ENCODE measurements at places on chromosomes 6 and 20.

- DNase-seq: no peak
These were observed 17.2 kb upstream of the AHI1 start for GRCh38 chr6:135514706-135515105.

DNA sequence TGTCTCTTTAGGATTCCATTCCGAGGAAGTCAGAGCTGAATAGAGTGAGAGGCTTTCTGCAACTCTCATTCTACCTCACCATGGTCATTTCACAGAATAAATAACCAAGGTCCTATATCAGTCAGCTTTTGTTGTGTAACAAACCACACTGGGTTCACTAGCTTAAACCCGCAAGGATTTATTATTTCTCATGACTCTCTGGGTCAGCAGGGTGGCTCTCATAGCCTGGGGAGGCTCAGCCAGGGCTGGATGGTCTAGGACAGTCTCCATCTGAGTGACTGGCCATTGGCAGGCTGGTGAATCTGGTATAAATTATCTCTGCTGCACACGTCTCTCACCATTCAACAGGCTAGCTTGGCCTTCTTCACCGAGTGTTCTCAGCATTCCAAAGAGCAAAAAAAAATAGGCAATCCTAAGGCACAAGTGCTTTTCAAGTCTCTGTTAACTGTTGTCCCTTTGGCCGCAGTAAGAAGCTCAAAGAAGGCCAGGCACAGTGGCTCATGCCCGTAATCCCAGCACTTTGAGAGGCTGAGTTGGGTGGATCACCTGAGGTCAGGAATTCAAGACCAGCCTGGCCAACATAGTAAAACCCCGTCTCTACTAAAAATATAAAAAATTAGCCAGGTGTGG is 39.7 kb downstream of the ISM1 start:
- DNase-seq: no peak

GRCh38 chr6:122246906-122247658 is 152.4 kb upstream of the HSF2 start:
- no peak for DNase-seq

DNA sequence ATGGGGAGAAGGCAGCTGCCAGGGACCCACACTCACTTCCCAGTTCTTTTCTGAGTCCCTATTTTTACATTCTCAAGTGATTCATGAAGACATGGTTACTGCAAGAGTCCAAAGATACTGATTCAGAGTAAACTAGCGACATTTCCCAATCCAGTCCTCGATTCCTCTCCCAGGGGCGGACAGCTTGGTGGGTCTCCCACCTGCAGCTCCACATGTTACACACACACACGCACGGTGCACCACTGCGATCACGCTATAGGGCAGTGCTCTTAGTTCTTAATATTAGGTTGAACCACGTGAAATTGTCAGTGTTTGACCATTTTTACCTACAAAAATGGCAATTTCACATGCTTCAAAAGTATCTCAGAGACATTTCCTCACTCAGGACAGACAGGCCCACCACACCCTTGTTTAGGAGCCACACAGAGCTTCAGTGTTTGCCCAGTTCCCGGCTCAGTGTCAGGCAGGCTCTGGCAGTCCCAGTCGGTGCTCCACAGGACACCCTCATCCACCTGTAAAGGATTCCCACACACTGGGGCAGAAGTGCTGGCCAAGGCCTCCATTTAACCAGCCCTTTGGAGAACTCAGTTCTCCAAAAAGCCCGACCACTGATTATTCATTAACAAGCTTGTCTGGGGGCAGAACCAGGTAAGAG is 51.8 kb downstream of the RRBP1 start:
- DNase-seq: no peak

DNA sequence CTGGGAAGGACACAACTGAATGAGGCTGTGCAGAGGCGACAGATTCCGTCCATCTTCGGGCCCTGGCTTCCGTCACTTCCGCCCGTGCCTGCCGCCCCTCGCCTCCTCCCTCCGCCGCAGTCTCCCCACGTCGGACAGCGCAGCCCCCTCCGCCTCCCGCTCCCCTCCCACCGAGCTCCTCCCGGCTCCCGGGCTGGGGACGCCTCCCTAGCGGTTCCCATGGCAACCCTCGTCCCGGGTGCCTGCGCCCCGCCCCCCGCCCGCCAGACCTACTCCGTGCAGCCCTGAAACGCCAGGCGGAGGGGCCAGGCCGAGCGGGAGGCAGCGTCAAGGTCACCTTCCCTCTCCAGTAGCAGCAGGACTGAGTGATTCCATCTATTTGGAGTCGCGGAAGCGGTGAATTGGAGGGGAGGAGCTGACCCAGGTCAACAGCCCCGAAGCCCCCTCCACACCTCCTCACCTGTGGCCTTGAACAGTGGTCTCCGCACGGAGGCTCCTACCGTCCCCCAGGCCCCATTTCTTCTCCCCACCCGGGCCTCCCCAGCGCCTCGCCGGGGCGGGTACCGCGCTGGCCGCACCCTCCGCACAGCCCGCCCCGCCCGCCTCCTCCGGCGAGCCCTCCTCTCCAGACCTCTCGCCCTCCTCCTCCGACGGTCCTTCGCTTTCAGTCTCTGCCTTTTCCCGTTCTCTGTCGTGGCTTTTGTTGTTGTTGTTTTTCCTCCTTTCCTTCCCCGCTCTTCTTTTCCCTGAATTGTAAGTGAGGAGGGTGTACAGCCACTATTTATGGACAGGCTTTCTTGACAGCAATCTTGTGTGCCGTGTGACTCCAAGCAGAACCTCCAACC is 951 bp downstream of the NRSN2 start:
- DNase-seq: peak; percentile 71

DNA sequence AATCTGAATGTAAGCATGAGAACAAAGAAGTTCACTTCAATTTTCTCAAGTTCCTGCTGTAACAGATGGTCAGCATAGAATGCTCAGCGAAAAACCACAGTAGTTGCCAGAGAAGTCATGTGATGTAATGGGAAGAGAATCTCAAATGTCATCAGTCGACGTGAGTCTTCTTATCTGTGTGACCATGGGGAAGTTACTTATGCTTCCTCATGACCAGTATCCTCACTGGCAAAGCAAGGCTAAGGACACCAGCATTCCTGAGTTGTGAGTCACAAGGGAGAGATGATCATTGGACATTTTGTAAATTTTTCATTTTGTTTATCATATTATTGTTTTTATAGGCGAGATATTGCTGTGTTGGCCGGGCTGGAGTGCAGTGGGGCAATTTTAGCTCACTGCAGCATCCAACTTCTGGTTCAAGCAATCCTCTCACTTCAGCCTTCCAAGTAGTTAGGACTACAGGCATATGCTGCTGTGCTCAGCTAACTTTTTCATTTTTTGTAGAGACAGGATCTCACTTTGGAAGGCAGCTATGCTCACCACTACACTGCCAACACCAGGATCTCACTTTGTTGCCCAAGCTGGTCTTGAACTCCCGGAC is 21.9 kb downstream of the SGK1 start:
- DNase-seq: peak; percentile 68

GRCh38 chr20:18628330-18628920 is 40.6 kb downstream of the DTD1 start:
- peak; percentile 27 for DNase-seq

DNA sequence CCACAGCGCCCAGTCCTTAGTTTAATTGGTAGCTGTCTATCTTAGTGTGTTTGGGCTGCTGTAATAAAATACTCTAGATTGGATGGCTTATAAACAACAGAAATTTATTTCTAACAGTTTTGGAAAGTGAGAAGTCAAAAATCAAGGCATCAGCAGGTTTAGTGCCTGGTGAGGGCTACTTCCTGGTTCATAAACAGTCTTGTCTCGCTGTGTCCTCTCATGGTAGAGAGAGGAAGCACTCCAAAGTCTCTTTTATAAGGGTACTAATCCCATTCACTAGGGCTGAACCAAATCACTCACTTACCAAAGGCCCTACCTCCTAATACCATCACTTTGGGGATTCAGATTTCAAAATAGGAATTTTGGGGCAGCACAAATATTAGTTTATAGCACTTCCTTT is 336.9 kb upstream of the RSPO3 start:
- DNase-seq: no peak

DNA sequence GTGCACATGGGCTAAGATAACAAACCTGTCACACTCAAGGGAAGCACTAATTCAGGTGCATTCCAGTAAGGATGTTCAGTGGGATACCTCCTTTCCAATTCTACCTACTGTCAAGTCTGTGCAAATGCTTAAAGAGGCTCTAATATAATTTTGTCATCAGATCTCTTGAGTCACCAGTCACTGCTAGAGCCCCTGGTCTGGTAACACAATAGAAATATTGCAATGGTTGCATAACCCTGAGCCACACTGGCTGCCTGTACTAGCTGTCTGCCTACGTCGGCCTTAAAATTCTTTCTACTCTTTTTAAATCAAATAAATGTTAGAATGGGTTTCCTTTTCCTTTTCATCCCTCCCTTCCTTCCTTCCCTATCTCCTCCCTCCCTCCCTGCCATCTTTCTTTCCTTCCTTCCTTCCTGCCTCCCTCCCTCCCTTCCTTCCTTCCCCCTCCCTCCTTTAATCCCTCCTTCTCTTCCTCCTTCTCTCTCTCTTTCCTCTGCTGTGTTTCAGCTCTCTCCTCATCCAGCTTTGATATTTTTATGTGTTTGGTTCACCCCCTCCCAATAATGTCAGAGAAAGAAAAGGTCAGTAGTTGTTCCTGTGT is 28.1 kb upstream of the OLIG3 start:
- DNase-seq: peak; percentile 2

GRCh38 chr20:50784464-50784863 is 10.4 kb upstream of the BCAS4 start:
- DNase-seq: no peak

DNA sequence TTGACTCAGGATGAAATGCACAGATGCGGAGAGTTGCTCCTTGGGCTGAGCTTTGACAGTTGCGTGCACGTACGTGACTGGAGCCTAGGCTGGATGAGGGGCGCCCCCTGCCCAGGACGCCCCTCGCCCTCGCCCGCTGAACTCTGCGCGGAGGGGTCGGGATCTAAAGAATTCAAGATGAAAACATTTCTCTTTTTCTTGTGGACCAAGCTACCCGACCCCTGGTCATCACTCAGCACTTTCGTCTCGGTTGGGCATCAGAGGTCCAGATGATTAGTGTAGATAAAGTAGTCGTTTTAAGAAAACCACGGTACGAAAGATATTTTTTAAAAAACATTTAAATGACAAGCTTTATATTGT is 700 bp downstream of the DTD1 start:
- no peak for DNase-seq

- DNase-seq: no peak
These were observed 6.3 kb downstream of the BNIP5 start for GRCh38 chr6:36330366-36330765.

DNA sequence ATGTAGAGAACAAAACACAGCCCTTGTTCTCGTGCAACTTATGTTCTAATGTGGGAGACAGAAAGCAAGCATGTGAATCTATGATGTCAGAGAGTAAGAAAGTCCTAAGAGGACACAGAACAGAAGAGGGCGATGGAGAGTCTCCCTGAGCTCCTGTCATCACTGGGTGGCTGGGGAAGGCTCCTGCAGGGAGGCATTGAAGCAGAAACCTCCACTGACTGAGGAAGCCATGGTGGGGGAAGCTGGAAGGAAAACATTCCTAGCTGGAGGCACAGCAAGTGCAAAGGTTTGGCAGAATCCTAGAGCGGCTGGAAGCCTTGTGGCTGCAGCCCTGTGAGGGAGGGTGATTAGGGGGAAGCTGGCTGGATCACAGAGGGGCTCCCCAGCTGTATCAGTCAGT is 248.0 kb downstream of the CDH26 start:
- peak; percentile 65 for DNase-seq

GRCh38 chr6:66555082-66555481 is 848.1 kb upstream of the EYS start:
- DNase-seq: no peak

DNA sequence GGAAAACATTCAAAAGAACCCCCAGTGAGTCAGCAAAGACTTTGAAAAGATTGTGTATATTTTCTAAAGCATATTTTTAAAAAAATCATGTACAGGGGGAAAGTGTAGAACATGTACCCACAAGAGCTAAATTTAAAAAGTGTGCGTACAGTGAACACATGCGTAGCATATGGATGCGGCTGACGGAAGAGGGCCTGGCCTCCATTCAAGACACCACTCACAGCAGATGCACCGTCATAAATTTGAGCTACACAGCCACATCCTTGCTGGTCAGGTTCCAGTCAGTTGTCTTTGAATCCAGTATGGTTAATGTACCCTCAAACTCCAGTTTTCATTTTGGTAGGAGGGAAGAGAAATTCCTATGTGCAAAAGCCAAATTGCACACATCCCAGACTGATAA is 54.3 kb upstream of the SPACA1 start:
- no peak for DNase-seq

DNA sequence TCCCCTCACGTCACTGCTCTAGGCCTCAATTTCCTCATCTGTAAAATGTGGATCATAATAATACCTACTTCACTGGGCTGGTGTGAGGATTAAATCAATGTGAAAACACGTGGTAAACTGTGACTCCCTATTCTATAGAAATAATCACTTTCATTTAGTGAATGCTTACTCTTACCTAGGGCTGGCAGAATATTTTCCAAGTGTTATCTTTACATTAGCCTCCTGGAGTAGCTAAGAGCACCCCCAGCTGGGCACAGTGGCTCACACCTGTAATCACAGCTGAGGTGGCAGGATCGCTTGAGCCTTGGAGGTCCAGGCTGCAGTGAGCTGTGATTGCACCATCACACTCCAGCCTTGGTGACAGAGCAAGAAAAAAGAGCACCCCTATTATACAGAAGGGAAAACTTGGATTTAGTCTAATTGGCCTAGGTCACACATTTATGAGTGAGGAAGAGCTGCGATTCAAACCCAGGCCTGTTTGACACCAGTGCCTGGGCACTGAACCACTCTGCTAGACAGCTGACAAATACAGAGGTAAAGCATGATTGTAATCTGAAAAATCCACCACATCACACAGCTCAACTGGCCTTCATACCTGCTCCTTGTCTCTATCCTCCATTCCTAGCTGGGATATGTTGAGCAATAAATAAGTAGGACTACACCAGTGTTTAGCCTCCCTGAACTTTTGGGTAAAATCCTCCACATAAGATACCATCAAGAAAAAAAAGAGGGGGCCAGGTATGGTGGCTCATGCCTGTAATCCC is 1.4 kb upstream of the SNTA1 start:
- DNase-seq: peak; percentile 62

GRCh38 chr6:6856538-6857523 is 250.9 kb upstream of the RREB1 start:
- DNase-seq: peak; percentile 96

GRCh38 chr6:123956492-123957139 is 153.0 kb downstream of the NKAIN2 start:
- peak; percentile 63 for DNase-seq

- peak; percentile 89 for DNase-seq
These were observed 21.6 kb downstream of the RREB1 start for GRCh38 chr6:7129360-7129759.

- no peak for DNase-seq
These were observed 44.4 kb downstream of the FYN start for GRCh38 chr6:111828809-111829208.

- DNase-seq: no peak
These were observed 264.3 kb upstream of the ECI2 start for GRCh38 chr6:4399656-4400055.

- peak; percentile 2 for DNase-seq
These were observed 306.3 kb upstream of the IRAK1BP1 start for GRCh38 chr6:78561015-78561414.

DNA sequence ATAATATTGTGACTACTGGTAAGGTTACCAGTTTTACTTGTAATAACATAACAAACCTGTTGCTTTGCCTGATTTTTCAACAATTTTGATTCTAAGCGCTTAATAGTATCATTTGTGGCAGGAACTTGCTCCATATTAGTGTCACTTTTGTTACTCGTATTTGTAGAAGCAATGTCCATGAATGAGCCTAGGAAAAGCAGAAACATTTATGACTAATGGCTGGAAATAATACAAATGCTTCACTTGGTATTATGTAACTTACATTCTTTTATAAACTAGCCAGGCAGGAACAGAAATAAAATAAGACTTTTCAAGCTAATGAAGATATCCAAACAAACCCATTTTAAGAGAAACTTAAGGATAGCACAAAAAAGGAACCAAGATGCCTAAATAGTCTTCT is 38.9 kb downstream of the MAP3K7 start:
- peak; percentile 32 for DNase-seq
